ENCODE measurements at places on chromosomes 11 and 22. TPM values are rescaled to one million over a fixed set of nuclear protein-coding genes. Genes with fewer than 3 reads are reported as not detected.

Gene CSNK2A3
- 2.2 TPM for total RNA-seq

Gene MTCH2
- 227 TPM for total RNA-seq

Gene MGAT3
- total RNA-seq: 0.98 TPM

Gene C11orf91
- total RNA-seq: not detected

Gene RNASEH2C
- total RNA-seq: 35.1 TPM
